ENCODE measurements at places on chromosomes 4 and X.

DNA sequence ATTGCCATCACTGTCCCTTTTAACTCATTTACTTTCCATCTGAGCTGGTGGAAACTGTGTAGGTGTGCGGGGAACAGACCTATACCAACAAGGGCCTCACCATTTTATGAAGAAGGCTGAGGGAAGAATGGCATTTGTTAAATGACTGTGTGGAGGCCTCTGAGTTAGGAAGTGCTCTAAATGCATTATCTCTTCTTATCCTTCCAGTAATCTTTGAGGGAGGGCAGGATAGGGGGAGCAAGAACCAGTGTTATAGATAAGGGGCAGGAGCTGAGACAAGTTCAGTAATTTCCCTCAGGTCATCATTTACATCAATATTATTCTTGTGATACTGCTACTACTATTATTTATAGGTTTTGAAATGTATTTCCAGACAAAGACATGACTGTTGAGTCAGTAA lies 122.4 kb upstream of the PDLIM3 start:
- DNase-seq = no peak

GRCh38 chr4:187166886-187167512 lies 443.3 kb upstream of the FAT1 start:
- DNase-seq = no peak

DNA sequence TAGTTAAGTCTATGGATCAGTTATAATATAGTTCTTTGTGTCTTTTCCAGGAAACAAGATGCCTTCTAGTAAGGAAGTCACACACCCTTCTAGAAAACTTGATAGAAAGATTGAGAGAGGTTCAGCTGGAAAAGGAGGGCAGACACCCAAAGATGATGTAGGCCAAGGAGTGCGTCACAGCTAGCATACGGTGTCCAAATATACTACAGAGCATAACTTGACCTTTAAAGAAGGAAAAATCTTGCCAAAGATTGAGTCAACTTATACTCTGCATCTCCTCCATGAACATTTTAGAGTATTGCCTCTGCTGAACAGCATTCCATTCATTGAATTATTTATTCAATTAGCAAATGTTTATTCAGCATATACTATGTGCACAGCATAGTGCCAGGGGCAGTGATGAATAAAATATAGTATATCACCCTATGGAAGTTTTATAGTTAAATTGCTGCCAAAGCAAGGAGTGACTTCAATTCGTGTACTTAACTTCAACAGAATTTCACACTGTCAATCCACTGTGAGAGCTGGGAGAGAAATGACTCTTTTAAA lies 51.9 kb upstream of the SLC6A14 start:
- no peak for DNase-seq

GRCh38 chrX:54994668-54995351 lies 822 bp upstream of the PFKFB1 start:
- no peak for DNase-seq

GRCh38 chr4:141890279-141890678 lies 253.9 kb downstream of the IL15 start:
- DNase-seq = no peak

DNA sequence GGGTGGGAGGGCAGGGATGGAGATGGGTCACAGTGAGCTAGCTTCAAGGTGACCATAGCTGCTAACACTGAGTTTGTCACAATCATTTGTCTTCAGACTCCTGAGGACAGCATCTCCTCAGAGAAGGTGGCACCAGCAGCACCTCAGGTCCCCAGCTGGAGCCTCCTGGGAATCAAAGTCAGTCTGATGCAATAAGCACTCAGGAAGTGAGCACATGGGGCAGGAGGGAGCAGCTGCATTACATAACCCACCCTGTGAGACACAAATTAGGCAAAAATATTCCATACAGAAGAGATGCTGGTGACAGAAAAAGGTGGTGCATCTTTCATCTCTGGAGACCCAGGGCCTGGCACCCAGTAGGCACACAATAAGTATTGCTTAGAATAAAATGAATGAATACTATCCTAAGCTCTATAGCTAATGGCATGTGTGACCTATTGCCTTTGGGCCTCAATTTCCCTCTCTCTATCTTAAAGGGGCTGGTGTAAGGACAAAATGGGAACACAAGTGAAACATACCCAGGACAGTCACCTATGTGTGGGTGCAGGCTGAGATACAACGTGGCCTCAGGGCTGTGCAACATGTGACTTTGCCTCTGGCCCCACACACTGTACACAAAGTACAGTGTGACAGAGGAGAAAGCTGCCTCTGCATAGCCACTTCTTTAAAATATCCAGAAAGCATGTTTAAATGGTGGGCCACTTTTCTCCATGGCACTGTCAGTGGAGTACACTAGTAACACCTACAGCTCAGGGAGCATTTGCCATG lies 37.1 kb downstream of the SLC39A8 start:
- DNase-seq = no peak

DNA sequence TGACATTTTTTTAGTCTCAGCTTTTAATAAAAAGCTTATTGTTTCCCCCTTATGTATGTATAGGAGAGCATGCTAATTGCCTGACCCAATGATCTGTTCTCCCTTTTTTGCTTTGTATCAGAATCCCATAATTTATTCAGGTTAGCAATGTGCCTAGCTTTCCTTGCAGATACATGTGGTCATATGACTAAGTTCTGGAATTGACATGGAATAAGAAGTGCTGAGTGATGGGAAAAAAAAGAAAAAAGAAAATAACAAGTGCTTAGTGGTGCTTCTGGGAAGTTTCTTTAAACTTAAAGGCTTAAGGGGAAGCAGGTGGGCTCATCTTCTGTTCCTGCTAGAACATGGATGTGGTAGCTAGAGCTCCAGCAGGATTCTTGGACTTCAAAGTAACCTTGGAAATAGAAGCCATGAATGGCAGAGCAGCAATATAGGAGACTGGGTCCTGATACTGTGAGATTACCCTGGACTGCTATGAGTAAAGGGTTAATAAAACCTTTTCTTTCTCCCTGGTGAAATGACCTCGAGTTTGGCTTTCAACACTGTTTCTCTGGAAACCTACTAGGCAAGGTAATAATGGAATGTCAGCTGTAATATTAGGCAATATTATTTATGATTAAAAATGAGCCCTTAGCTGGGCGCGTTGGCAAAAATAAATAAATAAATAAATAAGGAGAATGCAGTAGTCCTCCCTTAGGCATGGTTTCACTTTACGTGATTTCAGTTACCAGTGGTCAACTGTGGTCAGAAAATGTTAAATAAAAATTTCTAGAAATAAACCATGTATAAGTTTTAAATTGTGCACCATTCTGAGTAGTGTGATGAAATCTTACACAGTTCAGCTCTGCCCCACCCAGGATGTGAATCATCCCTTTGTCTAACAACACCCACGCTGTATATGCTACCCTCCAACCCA lies 16.7 kb upstream of the RBM41 start:
- no peak for DNase-seq

DNA sequence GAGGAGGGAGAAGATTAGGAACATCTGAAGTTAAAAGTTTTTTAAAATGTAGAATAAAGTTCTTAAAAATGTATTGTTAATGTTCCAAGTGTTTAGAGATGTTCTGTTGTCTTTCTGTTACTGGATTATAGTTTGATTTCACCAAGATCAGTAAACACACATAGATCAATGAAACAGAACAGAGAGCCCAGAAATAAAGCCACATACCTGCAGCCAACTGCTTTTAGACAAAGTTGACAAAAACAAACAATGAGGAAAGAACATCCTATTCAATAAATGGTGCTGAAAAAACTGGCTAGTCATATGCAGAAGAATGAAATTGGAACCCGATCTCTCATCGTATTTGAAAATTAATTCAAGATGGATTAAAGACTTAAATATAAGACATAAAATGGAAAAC lies 966.3 kb upstream of the POU3F4 start:
- DNase-seq = no peak

DNA sequence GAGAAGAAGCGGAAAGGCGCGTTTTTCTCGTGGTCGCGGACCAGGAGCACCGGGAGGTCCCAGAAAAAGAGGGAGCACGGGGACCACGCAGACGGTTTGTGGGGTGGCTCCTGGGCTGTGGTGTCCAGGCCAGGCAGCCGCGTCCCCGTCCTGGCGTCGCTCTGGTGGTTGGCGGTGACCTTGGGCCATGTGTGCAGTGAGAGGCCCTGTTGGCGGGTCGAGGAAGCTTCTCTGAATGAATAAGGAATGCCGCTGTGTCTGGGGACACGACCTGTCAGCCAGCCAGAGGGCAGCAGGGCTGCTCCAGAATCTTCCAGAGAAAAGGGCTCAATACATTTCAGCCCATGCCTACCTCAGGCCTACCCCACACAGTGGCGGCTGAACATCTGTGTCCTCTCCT lies 24.3 kb upstream of the HGFAC start:
- no peak for DNase-seq

DNA sequence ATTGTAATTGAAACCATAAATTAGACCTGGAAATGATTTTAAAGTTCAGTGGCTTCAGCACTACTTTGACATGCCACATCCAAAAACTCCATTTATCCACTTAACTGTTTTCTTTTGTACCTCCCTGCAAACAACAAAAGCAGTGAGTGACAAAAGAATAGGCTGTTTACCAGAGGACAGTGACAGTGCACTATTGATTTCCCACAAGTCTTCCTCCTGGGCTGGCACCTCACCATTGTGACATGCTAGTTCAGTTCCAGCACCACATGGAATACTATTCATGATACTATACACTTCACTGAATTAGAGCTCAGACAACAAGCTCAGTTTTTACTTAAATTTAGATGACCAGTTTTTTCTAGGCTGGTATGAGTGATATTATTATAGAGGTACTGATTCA lies 29.3 kb downstream of the MOSPD2 start:
- no peak for DNase-seq

- no peak for DNase-seq
Observed at GRCh38 chr4:1604706-1605205, 79.4 kb downstream of the FAM53A start.

DNA sequence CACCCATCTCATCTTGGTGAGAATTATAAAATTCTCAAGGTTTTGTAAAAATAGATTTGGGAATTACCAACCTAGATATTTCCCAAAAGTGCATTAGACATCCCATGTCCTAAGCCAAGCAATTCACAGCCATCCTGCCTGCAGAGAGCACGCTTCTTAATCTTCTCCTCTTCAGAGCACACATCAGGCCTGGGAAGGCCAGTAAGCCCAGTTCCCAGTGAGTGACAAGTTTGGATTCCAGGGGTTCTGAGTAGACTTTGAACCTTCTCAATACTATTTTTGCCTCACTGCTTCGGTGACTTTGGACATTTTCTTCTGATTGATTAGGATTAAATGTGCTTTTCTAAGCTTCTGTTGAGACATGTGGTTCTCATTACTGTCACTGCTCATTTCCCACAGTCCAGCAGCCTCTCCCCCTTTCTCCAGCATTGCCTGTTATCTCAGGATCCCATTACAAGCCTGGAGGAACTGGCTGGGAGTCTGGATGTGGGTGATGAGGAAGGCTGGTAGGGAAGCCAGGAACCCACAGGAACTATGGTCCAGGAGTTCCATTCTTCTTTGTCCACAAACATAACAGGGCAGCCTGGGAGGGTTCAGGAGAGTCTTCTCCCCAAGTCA lies 56.4 kb upstream of the TMEM150C start:
- DNase-seq = no peak

- DNase-seq = no peak
Observed at GRCh38 chr4:73527196-73527595, 45.7 kb downstream of the AFM start.

DNA sequence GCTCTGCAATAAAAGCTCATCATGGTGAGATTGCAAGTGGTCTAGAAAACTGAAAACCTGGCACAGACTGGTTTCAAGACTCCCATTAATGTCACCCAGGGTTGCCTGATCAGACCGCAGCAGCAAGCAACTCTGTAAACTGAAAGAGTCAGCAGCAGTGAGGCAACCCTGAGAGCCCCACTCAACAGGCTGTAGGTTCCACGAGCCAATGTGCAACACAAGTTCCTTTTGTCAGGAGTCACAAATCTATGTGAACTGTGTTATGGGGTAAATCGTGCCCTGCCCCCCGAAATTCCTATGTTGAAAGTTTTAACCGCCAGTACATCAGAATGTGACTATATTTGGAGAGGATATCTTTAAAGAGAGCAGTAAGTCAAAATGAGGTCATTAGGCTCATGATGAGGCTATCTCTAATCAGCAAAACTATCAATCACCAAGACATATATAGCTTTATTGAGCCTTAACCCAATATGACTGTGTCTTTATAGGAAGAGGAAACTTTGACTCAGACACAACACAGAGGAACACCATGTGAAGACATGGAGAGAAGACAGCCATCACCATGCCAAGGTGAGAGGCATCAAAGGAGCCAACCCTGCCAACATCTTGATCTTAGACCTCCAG lies 94.0 kb downstream of the FBXO8 start:
- no peak for DNase-seq

DNA sequence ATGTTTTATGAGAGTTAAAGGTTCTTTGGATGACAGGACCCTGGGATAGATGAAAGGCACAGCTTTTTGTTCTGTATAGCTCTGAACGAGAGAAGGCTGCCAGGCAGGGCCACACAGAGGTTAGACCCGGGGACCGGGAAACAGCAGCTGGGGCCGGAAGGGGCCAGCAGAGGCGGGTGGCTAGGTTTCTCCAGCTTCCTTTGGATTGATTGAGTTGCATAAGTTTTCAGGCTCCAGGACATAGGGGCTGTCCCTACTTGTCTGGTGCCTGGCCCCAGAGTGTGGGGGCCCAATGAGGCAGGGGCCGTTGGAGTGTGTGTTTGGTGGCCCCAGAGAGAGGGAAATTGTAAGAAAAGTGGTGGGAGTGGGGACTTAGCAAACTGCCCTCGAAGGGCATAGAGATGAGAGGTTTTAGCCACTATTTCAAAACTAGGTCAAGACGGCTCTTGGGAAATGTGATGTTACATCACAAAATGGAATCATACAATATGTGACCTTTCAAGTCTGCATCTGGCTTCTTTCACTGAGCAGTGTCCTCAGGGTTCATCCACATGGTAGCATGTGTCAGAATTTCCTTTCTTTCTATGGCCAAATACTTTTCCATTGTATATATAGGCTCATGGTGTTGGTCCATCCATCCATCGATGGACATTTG lies 3.7 kb downstream of the ZFP92 start:
- no peak for DNase-seq

- DNase-seq = no peak
Observed at GRCh38 chr4:107977966-107978705, 11.6 kb upstream of the HADH start.

GRCh38 chr4:187302457-187303150 lies 578.9 kb upstream of the FAT1 start:
- no peak for DNase-seq

DNA sequence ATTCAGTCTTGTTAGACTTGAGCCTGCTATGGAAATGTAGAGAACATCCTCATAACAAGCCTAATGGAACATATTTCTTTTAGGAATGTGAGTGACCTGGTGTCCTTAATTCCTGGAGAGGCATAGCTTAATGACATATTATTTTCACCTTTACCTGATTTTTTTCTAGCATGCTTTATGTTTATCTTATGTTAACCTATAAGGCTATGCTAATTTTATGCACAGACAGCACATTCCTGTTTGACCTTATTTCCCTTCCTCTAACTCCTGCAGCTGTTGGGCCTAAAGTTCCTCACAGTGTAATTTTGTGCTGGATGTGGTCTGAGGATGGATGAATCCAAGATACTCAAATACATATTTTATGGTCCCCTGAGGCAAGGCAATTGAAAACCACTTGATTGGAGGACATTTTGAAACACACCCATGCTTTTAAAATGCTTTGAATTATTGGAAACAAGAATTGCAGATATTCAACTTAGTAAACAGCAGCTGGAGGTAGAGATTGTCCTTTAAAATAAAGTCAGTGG lies 111.5 kb downstream of the LARP7 start:
- no peak for DNase-seq

GRCh38 chr4:3217266-3217665 lies 31.7 kb upstream of the MSANTD1 start:
- DNase-seq = no peak
